ENCODE measurements at places on chromosomes 6 and 20.

GRCh38 chr6:108235127-108235526 is 25.7 kb downstream of the SNX3 start:
- DNase-seq = no peak

GRCh38 chr6:138795809-138796603 is at the start of gene ECT2L:
Gene ECT2L, plus strand, starts transcription at chr6:138796087. Its CDS starts 17,188 bp downstream, at chr6:138813275.
- DNase-seq = peak; percentile 43

DNA sequence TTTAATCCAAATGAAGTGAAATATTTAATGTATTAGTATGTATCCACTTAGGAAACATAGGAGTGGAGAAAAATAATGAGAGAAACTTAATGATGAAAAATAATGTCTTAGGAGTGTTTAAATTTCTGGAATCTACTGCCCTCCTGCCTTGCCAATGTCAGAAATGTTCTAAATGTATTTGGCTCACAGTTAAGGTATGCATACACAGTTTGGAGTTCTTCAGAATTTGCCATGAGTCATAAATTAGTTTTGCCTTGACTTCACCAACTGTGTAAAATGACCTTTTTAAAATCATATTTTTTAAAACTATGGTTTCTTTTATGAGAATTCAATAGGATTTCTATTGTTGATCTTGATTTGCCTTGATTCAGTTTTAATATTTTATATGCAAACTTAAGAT is 191.7 kb upstream of the HSF2 start:
- DNase-seq = no peak

DNA sequence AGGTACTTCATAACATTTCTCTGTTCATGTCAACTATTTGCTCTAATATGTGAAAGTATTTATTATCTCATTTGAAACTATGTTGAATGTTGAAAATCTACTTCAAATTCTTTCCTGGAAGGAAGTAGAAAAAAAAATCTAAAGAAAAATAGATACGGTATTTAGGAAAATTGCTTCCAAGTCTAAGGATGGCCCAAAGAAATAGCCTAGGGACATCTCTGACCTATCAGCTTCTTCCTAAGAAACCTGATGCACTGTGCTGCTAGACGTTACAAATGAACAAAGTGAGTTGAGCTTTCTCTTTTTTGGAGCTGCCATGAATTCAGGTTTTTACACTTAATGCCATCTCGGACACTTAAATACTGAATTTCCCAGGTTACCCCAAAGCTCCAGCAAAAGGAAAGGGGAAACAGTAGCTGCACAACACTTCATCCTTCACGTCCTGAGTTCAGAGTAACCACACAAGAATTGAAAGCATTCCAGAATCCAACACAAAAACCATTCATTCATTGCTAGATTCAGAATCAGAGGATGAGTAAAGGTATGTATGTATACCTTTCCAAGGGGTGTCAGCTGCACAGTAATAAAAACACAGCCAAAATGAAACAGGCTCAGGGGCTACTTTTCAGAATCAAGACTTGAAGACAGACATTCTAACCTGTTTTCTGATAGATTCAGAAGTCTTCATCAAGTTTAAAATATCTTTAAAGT is 7.9 kb downstream of the RMND1 start:
- DNase-seq = peak; percentile 13

GRCh38 chr6:114862819-114863218 is 520.0 kb upstream of the HS3ST5 start:
- no peak for DNase-seq

DNA sequence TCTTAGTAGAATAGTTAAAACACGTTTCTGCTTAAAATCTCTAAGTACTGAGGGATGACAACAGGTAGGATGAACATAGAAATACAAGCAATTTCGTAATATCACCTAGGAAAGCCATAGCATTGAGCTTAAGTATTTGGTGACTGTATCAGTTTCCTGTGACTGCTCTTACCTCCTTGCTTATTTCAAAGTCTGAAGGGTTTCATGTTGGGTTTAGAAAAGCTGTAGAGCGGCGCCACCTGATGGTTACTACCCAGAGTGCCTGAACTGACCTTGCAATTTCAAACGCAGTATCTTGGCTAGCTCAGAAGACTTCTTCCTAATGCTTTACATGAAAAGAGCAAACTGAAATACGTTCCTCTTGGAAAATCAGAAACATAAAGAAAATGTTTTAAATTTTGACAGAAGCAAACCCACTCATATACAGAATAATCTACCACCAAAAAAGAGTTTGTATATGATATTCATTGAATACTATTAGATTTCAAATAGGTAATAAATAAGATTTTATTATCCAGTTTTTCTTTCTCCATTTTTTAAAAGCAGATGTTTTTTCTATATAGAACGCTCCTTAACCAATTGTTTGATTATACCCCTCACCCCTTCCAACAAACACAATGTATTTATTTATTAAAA is 82.3 kb upstream of the RIPOR2 start:
- peak; percentile 55 for DNase-seq

DNA sequence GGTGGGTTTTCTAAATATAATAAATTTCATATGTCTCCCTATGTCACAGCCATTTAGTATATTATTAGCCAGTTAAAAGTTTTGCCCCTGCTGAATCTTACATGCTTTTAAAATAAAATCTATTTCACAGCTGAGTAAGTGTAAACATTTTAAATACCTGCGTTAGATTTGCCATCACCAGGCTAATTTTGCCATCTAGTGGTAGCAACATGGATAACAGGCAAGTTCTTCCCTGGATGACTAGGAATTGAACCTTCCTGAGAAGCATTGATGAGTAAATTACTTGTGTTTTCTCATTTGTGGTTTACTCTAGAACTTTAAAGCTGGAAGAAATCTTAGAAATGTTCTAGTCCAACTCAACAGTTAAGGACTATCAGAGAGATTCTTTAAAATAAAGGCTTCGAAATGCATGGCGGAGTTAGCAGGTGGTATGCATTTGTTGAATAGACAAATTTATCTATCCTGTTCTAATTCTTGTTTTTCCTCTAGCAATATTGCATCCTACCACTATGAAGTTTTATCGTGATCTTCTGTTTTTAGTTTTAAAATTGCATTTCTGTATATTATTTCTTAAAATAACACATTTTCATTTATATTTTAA is 2.6 kb downstream of the PRSS35 start:
- peak; percentile 62 for DNase-seq

- no peak for DNase-seq
Measured at GRCh38 chr6:35054106-35054742, 86.9 kb downstream of the TCP11 start.

Measured in AG10803 (cell line).